ENCODE measurements at places on chromosomes 12 and 14. TPM values are rescaled to one million over a fixed set of nuclear protein-coding genes. Genes with fewer than 3 reads are reported as not detected.

Gene ADGRD1
- total RNA-seq: not detected

Gene SMCO2
- 0.75 TPM for total RNA-seq

Gene GPX2
- total RNA-seq: 2.5 TPM

Gene CLEC7A
- 0.07 TPM for total RNA-seq

Gene PZP
- not detected for total RNA-seq

Gene ATF7
- total RNA-seq: 13.6 TPM

Gene HOXC6
- 4.3 TPM for total RNA-seq

Gene AQP6
- 0.03 TPM for total RNA-seq

Gene KRT77
- total RNA-seq: 0.03 TPM

Gene HOXC4
- total RNA-seq: 2.3 TPM

Gene ACVRL1
- total RNA-seq: not detected

Gene SLC2A14
- total RNA-seq: 0.28 TPM

Gene KLHDC1
- total RNA-seq: 0.49 TPM

Gene SLC7A8
- 73.2 TPM for total RNA-seq

Gene ASB2
- not detected for total RNA-seq

Gene RPL10L
- not detected for total RNA-seq

Gene RTL1
- total RNA-seq: not detected

Gene OTUB2
- total RNA-seq: 3.6 TPM

Gene LGR5
- total RNA-seq: not detected

Gene TPH2
- total RNA-seq: not detected

Gene CABP1
- not detected for total RNA-seq

Gene SIRT4
- total RNA-seq: 0.49 TPM

Gene PIWIL1
- total RNA-seq: 0.04 TPM

Gene TTC6
- total RNA-seq: not detected

Gene SOCS4
- total RNA-seq: 18.4 TPM

Gene SSPN
- total RNA-seq: 0.51 TPM

Gene MYF5
- total RNA-seq: not detected

Gene GYS2
- total RNA-seq: not detected

Gene BICDL1
- 6.4 TPM for total RNA-seq

Data from foreskin keratinocyte (primary cell).